NB4 (cell line): ENCODE measurements at places on chromosomes 11 and 22.

- peak; percentile 75 for DNase-seq
These were observed 112.8 kb downstream of the WNT7B start for GRCh38 chr22:45863981-45864751.

- DNase-seq = no peak
These were observed 226.9 kb downstream of the OPCML start for GRCh38 chr11:133305208-133305956.

GRCh38 chr22:38788846-38789245 is 5.1 kb downstream of the DNAL4 start:
- DNase-seq = no peak

GRCh38 chr11:85941380-85941973 is 86.3 kb downstream of the CCDC83 start:
- DNase-seq = peak; percentile 76

DNA sequence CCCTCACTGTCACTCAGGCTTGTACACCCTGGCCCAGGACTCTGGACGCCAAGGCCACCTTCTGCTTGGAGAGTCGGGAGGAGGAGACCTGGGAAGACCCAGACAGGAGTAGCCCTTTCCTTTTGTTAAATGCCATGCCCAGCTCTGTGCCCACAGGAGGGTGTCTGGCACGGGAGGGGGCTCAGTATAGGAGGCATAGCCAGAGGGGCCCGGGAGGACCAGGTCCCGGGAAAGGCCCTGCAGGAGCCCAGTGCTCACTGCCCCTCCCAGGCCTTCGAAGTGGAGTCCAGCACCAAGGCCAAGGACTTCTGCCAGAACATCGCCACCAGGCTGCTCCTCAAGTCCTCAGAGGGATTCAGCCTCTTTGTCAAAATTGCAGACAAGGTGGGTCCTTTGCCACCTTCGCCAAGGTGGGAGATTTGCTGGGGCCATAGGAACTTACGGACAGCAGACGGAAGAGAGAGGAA is 79.0 kb downstream of the MYO7A start:
- no peak for DNase-seq

DNA sequence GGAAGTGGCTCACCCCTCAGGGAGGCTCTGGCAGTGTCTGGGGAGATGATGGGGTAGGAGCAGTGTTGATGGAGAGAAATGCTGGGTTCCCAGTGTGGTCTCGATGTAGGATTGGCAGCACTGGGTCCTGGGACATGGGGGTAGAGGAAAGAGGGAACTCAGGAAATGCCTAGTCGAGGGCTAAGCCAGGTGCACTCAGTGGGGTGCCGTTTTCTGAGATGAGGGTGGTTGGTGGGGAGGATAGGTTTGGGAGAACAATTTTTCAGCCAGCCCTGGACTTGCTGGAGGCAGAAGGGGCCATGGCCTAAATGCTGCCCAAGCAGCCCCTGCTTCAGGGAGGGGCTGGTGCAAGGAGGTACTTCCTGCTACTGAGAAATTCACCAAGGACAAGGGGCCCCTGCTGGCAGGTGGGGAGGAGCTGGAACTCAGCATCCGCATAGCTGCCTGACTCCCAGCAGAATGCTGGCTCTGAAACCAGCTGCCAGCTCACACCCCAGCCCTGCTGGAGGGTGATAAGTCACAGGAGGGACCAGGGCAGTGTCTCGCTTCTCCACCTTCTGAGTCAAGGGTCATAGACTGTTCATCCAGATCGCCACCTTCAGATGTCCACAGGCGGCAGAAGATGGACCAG is 6.0 kb downstream of the CCDC157 start:
- no peak for DNase-seq

DNA sequence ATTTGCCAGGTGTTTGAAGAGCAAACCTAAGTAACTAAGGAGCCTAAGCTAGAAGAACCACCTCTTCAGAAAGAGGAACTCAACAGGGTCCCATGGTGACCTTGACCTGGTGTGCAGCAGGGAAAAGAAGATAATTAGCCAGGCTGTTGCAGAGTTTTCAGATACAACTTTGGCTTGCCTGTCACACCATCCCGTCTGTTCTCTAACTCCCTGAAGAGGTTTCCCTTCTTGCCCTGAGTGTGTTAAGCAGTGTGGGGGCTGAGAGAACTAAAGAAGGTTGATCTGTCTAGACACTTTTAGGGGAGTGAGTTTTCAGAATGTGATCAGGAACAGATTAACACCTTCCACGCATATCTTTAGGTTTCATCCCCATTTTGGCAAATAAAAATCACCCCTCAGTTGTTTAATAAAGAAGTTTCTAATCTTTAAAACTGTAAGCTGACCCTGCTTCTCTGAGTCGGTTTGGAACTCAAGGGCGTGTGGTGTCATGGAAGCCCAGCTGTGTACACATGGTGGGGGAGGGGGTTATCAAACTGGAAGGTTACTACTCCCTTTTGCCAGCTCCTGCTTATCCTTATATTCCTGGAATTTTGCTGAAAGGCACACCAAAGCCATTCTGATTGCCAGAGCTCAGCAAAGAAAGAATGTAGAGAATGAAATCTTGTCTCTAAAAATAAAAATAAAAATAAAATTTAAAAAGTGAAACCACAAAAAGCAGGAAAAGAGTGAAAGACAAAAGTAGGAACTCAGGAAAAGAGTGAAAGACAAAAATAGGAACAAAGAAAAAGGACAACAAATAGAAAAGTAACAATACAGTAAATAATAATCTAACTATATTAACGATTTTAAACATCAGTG is 70.2 kb downstream of the DBX1 start:
- no peak for DNase-seq

GRCh38 chr11:20754933-20755332 is 85.5 kb downstream of the NELL1 start:
- DNase-seq = peak; percentile 48
